ENCODE measurements at places on chromosomes 1 and 21. TPM values are rescaled to one million over a fixed set of nuclear protein-coding genes. Genes with fewer than 3 reads are reported as not detected.

The SIPA1L2 gene
- total RNA-seq, result 81.4 TPM

- DNase-seq, result no peak
Observed at GRCh38 chr21:29018540-29018939, 609 bp downstream of the RWDD2B start.

DNA sequence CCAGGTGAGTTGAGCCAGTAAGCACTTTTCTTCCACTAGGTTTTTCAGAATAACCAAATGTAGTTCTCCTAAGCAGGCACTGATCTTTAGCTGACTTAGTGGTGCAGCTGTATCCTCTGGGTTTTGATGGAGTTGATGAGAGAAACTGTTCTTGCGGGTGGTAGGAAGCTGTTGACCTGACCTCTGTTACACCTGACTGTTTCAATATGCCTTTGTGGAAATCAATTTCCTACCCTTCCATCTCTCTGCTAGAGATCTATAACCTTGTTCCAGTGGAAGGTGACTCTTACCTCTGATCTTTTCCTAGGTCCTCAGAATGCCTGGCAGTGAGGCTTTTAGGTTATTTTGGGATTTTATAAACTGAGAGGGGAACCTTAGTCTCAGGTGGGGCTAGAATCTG is 51.6 kb upstream of the MACF1 start:
- no peak for DNase-seq

The MCOLN3 gene
- 7.6 TPM for total RNA-seq

The CNIH3 gene
- 9.2 TPM for total RNA-seq

DNA sequence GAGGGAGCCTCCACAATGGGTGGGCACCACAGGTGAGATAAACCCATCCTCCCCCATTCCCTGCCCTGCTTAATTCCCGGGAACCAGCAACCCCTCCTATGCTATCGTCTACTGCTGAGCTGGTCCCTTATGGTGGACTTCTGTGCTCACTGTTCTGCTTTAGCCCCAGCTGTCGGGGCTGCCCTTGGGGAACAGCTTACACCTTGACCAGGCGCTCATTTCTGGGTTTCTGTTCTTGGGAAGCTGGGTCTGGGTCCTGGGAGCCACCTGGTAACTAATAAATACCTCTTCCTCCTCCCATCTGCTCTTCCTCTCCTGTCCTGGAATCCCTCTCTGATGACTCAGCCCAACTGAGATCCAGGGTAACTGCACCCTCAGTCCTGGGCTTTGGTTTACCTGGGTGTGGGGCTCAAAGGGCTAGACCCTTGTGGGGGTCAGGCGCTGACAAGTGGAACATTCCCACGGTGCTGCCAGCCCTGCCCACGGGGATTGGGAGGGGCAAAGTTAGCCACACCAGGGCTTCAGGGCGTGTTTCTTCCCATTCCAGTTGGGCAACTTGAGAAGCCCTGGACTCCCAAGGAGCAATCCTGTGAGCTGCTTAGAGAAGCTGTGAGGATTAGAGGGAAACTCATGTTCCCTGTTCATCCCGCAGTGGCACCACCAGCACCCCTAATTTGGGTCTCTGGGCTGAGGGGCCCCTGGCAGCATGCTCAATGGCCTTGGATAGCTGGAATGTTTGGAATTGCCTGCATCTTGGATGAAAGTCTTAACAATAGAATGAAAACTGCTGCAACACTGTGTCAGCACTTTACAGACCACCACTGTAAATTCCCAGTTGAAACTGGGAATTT is 1.6 kb downstream of the PCAT6 start:
- DNase-seq, result no peak

- no peak for DNase-seq
Observed at GRCh38 chr1:24226749-24227148, 39.7 kb upstream of the IFNLR1 start.

The CSF1 gene
- 27.4 TPM for total RNA-seq

The SPAG17 gene
- total RNA-seq, result 2.7 TPM

DNA sequence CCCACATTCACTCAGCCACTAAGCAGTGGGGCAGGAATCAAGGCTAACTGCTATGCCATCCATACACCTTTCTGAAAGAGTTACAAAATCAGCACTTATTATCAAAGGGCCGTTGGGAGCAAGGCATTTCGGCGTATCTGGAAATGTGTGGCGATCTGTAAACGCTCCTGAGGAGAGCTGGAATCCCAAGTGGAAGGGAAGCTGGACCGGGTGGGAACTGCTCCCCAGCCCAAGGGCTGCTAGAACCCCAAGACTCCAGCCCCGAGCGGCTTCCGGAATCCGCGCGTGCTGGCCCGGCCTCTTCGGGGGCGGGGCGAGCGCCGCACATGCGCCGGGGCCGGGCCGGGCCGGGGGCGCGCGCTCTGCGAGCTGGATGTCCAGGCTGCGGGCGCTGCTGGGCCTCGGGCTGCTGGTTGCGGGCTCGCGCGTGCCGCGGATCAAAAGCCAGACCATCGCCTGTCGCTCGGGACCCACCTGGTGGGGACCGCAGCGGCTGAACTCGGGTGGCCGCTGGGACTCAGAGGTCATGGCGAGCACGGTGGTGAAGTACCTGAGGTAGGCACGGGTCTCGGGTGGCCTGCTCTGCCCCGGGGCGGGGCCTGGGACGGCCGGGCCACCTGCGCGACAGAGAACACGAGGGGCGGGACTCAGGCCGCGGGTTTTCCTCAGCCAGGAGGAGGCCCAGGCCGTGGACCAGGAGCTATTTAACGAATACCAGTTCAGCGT is at the start of gene NAXE:
Gene NAXE (plus strand): TSS at position 345 of the 726 bp plus-strand sequence. CDS start 29 bp downstream, at position 374.
- DNase-seq, result peak; percentile 69

DNA sequence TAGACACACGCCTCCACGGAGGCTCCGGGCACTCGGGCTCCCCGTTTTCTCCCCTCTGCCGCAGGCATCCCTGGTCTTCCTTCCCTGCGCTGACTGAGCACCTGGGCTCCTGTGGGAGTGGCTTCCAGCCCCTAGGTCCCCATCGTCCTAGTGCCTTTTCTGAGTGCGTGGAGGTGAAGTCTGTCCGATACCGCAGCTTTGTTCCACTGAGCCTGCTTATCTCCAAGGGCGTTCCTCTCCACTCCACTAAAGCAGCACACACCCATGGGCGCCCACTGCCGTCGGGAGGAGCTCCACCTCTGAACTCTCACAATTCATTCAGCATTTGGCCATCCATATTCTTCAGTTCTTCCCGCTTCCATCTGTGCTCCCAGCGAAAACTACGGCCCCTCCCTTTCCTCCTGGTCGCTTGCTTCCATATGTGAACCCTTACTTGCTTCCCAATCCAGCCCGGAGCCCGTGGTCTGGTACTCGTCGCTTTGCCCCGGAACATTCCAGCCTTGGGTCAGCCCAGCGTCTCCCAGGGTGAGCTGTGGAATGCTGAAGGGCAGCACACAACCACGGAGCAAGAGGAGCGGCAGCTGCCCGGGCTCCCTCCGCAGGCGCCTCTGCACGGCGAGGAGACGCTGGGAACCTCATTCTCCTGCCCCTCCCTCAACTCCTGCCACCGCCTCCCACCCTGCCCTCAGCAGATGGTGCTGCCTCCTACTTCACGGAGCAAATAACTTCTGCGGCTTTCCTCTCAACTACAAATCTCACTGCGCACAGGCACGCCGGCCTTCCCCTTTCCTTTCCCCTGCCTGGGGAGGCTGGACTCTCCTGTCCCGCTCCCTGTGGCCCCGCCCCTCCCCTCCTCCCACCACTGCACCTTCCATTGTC is 27.5 kb downstream of the ATP8B2 start:
- no peak for DNase-seq

The FAM3B gene
- 1.5 TPM for total RNA-seq

The CAP1 gene
- 141 TPM for total RNA-seq

GRCh38 chr1:226444901-226445300 is 37.0 kb upstream of the PARP1 start:
- DNase-seq, result no peak

The DIO1 gene
- not detected for total RNA-seq

DNA sequence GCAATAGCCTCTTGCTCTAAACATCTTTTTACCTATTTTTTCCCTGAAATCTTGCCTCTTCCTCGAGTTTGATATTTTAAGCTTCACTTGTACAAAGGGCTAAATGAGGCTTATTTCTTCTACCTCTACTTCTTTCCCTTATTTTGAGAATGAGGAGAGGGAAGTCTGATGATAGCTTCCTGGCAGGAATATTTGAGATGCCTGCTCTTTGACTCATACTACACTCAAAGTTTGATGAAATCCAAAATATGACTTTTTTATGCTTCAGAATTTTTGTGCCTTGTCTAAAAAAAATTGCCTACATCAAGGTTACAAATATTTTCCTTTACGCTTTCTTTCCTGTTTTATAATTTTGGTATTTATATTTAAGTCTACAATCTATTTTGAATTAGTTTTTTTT is 624.4 kb upstream of the PLXNA2 start:
- DNase-seq, result no peak

The RNU1-4 gene
- total RNA-seq, result 3,937 TPM

DNA sequence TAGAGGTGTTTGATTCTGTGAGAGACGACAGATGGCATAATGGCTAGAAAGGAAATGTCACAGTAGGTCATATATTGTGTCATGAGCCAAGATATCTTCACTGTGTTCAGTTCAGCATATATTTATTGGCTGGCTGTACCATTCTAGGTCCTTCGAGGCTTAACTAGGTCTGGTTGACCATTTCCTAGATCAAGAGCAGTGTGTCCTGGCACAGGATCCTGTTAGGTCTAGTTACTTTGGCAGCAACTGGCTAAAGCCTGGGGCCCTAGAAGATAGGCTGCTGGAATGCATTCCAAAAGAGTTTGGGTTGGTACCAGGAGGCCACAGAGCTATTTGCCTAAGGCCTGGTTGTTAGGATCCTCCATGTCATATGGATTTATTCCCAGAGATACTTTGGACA is 20.9 kb downstream of the ZBTB40 start:
- DNase-seq, result no peak

DNA sequence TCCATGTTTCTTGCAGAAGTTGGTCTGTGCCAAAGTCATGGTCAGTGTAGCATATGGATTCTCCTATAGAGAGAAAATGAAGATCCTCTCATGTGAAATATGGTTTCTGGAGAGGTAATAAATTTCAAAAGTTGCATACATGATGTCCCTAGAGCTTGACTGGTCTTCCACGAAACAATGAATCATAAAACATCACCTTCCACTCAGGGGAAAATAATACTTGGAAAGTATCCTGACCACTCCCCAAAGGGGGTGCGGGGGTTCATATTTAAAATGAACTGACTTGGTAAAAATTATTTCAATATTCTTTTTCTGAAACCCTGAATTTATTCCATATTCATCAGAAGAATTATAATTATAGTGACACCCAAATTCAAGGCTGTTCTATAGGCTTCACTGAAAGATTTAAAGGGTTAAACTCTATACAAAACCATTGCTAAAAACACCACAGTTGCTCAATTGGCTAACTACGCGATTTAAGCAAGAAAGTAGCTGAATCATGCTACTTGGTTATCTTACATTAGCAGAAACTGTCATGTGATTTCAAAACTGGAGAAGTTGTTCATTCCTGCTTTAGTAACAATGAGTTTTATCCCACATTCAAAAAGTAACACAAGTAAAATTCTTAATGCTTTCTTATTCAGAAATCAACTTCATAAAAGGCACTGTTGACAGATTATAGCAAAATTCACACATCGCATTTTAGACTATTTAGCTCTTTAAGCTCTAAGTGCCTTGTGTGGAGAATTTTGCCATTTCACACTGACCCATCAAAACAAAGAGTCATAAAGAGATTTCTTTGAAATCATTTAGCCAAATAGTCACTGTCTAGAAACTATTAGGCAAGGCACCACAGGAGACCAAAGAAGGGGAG is 5.3 kb downstream of the CREG1 start:
- no peak for DNase-seq
